Fibroblast of skin of right biceps (primary cell): ENCODE measurements at places on chromosomes 7 and 10.

GRCh38 chr7:42915356-42915755 is 3.5 kb upstream of the C7orf25 start:
- peak; percentile 60 for DNase-seq

- DNase-seq: peak; percentile 20
These were observed 16.2 kb downstream of the SVIL start for GRCh38 chr10:29618341-29619171.

DNA sequence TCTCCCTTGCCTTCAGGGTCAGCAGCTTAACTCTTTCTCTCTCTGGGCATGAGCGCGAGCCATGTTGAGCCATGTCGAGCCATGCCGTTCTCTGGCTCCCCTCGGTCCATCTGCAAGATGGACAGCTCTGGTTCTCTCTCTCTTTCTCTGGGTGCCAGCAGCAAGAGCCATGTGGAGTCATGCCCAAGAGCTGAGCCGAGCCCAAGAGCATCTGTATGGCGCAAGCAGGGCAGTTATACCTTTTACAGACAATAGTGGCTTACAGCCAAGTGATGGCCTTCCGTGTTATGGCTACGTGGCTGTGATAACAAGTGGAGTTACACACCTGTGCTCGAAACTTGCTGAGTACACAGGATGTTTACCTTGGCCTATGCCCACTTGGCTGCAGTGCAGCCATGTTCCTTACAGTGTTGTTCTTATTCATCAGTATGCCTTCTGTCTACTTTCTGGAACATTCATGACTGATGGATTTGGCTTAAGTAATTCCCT is 327.7 kb downstream of the GLRX3 start:
- no peak for DNase-seq

- no peak for DNase-seq
These were observed 47.2 kb downstream of the MALSU1 start for GRCh38 chr7:23346316-23346715.

- peak; percentile 61 for DNase-seq
These were observed 34.4 kb downstream of the CALD1 start for GRCh38 chr7:134813663-134814396.

- DNase-seq: no peak
These were observed 194.8 kb upstream of the NRP1 start for GRCh38 chr10:33529234-33529633.

DNA sequence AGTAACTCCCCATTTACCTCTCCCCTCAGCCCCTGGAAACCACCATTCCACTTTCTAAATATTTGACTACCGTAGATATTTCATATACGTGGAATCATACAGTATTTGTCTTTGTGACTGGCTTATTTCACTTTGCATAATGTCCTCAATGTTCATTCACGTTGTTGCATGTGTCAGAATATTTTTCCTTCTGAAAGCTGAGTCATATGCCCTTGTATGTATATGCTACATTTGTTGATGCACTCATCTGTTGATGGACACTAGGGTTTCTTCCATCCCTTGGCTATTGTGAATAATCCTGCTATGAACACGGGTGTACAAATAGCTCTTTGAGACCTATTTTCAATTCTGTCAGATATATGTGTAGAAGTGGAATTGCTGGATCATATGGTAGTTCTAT is 25.8 kb upstream of the TSPAN13 start:
- no peak for DNase-seq

DNA sequence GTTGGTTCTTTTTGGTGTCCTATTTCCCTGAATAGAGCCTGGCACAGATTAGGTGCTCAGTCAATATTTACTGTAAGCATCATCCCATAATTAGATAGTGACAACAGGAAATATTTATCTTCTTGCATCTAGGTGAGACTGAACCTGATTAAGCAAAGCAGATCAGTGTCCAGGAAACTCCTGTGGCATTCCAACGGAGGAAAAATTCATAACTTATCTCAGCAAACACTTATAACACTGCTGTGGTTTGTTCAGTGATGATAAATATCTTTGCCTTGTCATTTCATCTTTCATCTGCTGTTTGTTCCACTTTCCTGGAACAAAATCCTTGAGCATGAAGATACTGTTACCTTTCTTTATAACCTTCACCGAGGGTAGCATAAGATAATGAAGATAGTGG is 1160.3 kb upstream of the AUTS2 start:
- no peak for DNase-seq

- DNase-seq: peak; percentile 8
These were observed 233.1 kb downstream of the SEMA3E start for GRCh38 chr7:83415840-83416239.

DNA sequence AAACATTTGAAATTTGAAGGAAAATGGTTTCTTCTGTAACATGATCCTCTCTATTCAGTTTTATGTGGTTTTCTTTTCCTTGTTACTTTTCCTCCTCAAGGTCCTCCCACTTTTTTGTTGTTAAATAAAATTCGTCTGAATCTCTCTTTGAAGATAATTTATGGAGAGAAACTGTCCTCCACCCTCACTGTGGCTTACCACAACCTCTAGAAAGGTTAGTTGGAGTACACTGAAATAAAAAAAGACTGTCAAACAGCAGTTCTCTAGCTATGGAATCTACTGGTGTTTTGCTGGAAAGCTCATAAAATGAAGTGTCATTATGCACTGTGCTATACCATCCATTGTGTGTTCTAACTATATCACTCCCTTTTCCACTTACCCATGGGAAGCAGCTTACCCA is 189.4 kb downstream of the HDAC9 start:
- DNase-seq: peak; percentile 41

DNA sequence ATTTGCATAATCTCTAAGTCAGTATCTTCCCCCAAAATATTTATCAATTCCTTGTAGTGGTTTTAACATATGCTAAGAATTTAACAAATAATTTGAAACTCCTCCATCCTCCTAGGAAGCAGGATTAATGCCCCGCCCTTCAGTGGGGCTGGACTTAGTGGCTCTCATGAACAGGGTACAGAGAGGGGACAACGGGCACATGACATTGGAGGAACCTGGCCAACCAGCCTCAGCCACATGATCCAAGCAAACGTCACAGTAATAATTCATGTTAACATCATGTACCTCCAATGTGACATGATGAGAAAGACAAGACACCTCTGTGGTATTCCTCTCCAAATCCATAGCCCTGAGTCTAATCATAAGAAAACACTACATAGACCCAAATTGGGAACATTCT is 50.5 kb downstream of the NUDCD3 start:
- DNase-seq: no peak

DNA sequence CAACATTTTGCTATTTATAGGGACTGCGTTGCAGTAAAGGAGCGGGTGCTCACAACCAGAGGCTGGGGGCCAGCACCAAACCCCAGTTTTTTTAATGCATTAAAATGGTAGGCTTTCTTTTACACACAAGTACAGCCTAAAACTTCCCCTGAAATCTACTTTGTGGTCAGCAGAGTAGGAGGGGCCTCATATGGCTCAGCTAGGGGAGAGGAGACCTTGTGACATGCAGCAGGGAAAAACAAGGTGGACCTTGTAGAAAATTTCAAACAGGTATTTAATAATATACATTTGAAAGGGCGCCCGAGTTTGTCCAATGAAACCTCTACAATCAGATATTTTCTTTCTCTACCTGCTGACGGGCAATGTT is 1.4 kb downstream of the CCDC136 start:
- no peak for DNase-seq

DNA sequence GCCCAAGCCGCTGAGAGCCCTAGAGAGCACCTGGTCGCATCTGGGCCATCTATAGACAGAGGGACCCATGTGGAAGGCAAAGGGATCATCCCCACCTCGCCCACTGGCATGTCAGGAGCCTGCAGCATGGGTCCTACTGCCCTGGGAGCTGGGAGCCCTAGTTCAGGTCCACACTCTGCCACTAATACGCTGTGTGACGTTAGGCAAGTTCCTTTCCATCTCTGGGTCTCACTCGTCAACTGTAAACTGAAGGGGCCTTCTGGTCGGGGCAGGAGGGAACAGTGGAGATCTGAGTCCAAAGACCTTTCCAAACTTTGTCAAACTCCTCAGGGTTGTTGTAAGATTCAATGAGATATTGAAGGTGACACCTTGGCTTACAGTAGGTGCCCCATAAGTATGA is 23.4 kb downstream of the UNC5B start:
- DNase-seq: no peak

DNA sequence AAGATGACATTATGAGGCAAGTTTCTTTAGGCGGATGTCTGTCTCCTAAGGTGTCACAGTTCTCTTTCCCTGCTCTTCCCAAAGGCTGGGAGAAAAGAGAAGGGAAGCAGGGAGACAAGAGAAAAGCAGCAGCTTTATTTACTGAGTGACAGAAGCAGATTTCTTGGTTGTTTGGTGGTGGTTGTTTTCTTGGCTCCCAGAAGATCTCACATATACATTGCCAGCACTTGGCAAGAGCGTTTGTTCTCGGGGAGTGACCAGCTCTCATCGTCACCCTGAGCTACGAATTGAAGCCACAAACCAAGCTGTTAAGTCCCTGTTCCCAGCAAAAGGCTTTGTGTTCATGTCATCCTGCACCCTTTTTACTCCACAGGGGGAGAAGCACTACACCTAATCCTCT is 11.4 kb downstream of the CDHR3 start:
- no peak for DNase-seq
